ENCODE measurements at places on chromosomes 6 and 20.

DNA sequence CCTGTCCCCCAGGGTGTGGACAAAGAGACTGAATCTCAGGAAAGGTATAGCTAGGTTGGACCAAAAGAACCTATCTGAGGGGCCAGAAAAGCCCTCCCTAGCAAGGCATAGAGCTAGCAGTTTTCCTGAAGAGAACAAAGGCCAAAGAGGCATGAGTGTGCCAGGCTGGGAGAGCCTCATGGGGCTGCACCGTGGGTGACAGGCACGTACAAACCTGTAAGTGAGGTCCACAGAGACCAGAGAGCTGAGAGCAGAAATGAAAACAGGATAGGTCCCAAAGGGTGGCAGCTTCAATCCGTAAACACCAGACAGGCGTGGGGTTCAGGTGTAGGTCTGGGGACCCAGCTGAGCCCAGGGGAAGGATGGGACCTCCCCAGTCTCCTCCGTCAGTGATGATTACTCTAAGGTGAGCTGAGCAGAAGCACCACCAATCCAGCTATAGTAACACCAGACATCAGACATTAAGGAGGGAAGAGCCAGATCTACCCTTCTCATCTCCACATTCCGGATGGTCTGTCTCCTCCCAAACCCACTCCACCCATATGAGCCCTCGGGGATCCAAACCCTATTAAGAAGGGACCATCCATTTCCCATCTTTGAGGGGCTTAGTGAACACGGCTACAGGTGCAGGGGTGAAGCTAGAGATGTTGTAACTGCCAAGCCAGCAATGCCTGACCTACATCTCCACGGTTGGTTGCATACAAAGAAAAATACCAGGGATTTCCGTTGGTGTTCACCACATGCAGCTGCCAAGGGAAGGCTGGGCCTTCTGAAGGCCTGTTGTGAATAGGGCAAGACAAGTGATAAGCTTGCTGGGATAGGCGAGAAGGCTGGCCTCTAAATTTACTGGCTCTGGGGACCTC lies 38.3 kb downstream of the BCL2L1 start:
- DNase-seq = no peak

- no peak for DNase-seq
Measured at GRCh38 chr20:13318871-13319521, 97.9 kb downstream of the ISM1 start.

- DNase-seq = no peak
Measured at GRCh38 chr6:97059473-97059872, 134.9 kb downstream of the KLHL32 start.

DNA sequence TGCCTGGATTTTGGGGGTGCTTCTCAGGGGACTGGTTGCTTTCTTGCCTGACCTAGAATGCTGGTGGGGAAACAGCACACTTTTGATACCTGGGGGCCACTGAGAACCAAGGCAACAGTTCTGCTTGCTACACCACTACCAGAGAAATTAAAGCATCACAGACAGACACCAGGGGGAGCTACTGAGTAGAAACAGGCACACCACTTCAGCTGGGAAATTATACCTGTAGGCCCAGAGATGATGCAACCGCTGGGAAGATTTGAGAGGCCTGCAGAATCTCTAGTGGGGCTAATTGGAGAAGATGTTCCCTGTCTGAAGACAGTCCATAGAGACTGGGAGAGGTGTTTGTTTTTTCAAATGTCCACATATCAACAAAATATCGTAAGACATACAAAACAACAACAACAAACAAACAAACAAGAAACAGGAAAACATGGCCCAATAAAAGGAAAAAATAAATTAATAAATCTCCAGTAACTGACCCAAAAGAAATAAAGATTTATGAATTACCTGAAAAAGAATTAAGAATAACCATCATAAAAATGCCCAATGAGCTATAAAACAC lies 129.4 kb upstream of the RIN2 start:
- no peak for DNase-seq

GRCh38 chr6:124795643-124796463 lies 166.4 kb upstream of the RNF217 start:
- no peak for DNase-seq

DNA sequence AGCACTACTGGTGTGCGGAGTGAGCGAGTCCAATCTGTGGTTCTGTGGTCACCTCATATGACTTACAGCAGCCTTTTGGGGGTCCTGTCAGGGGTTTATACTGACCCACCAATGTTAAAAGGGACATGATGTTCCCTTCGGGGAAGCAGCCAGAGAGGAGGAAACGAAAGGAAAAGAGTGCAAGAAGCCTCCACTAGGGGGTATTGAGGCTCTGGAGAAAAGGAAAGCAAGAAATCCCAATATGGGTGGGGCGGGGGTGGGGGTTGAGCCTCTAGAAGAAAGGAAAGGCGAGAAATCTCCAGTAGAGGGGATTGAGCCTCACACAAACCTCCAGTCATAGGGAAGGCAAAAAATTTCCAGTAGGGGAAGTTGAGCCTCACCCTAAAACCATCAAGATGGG lies 249.3 kb upstream of the ECI2 start:
- DNase-seq = no peak

GRCh38 chr6:35727231-35727934 lies 9.4 kb upstream of the ARMC12 start:
- no peak for DNase-seq

- DNase-seq = no peak
Measured at GRCh38 chr20:46683939-46684750, 5.1 kb downstream of the TP53RK start.

GRCh38 chr6:25176466-25176865 lies 102.7 kb upstream of the CARMIL1 start:
- no peak for DNase-seq

DNA sequence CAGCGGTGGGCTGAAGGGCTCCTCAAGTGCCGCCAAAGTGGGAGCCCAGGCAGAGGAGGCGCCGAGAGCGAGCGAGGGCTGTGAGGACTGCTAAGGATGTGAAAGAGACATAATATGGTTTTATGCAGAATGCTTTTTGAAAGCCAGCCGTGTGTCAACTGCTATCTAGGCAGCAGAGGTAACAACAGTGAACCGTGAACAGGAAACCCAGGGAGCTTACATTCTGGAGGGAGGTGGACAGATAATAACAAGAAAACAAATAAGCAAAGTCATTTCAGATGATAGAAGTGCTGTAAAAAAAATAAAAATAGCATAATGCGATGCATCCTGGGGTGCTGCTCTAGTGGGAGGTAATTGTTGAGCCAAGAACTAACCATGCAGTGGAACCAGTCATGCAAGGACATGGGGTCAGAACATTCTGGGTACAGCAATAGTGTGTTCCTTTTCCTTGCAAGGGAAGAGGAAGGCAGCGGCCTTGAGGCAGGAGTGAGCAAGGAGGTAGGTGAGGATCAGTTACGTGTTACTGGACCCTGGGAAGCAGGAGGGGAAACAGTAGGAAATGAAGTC lies 134.4 kb upstream of the TMEM170B start:
- no peak for DNase-seq

GRCh38 chr20:39829256-39829655 lies 859.8 kb downstream of the MAFB start:
- no peak for DNase-seq

DNA sequence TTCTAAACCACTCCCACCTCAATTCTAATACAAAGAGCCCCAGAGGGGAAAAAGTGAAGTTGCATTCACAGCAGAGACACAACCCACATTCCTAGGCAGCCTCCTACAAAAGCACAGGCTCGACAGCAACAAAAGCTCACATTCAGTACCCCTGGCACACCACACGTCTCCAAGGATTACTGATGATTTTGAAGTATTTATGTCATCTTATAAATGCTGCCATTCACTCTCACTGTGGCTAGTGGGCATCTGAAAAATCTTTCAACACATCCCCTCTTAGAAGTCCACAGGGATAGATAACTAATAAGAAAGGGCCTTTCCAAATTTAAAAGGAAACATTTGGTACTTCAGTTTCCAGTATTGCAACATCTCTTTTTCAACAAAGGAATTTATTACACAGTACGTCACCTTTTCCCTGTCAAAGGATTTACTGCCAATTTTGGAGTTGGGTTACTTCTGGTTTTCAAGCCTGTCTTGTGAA lies 146.7 kb downstream of the TASP1 start:
- DNase-seq = no peak

DNA sequence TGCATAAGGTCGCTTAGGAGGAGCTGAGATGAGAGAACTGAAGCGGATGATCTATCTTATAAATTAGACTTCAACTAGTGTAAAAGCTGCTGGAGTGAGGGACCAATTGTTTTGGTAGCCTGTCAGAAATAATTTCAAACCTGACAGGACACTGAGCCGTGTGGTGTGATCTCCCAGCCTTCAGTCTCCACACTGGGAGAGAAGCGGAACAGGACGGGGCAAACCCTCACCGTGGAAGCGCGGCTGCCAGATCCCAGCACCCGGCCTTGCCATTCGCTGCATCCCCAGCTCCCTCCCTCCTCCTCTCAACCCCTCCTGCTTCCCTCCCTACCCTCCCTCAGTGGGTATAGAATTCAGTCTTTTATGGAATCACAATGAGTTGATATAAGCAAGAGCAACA lies 900.1 kb upstream of the SLC35B3 start:
- no peak for DNase-seq

DNA sequence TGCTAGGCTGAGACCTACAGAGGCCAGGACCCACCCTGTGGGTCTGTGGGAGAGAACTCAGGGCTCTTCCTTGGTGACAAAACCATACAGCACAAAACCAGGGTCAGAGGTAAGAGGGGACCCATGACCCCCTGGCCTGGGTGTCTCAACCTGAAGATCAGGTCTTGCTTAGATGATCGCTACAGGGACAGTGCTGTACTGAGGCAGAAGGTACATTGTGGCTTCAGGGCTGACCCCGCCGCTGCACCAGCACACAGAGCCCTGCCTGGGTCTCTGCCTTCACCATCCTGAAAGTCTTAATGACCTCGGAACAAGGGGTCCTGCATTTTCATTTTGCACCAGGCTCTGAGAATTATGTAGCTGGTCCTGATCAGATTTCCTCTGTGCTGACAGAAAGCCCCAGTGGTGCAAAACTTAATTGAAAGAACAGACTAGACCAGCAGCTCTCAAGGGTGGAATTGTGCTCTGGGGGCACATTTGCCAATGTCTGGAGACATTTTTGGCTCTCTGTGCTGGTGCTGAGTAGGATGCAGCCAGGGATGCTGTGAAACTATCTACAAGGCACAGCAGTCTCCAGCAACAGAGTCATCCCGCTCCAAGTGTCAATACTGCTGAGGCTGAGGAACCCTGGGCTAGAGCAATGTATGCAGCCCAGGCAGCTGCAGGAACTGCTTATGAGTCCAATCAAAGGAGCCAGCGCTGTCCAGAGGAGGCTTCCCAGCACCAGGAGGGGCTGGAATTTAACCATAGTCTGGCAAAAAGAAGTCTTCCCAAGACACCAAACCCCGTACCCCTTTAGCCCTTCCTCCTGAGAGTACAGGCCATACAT lies 254.9 kb downstream of the ERMARD start:
- no peak for DNase-seq

DNA sequence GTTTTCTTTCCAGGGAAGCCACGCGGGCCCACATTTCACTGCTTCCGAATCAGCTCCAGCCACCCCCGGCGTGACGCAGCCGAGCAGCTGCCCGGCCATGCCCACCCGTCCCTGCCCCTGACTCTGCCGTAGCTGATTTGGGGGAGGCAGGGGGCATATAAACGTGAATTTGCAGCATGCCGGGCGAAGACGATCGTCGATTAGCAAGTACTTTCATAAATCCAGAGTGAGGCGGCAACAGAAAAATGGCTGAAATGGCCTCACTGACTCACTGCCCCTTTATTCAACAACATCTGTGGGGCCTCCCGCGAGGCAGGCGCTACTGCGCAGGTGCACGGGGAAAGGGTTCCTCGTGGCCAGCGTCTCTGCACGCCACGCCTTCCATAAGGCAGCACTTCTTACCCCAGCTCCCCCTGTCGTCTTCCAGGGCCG lies 118.0 kb downstream of the DLL1 start:
- no peak for DNase-seq

DNA sequence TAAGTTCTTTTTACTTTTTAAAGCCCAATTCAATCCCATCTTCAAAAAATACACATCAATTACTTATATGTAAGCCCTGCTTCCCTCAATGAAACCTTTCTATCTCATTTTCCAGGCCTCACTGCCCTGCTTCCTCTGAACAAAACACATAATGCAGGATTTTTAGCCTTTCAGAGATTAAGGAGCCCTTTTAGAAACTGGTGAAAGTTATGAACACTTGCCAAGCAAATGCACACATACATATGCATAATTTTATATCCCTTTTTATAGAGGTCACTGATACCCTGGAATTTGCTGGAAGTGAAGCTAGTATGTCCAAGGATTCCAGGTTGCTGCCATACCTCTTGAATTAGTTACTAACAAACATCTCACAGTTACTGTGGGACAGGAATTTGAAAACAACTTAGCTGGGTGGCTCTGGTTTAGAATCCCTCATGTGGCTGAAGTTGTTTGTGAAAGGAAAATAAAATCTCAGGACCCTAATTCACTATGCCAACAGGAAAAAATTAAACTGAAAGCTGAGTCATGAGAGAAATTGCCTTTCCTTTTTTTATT lies 75.8 kb downstream of the UBE3D start:
- no peak for DNase-seq

- no peak for DNase-seq
Measured at GRCh38 chr6:151141685-151142084, 98.1 kb upstream of the AKAP12 start.

DNA sequence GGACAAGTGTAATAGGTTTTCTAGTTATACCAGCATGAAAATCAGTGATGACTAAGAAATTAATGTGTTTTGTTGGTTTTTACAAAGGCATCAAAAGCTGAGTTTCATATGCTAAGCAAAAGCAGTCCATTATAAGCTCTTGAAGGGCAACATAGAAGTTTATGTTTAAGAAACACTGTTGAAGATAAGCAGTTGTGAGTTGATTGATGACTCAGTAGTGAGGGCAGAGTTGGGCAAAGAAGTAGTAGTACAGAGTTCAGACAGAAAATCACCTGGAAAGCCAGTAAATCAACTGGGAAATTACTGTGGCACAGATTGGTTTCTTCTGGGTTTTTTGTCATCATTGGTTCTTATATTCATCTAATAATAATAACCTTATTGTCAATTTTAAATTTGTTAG lies 78.0 kb upstream of the SMIM8 start:
- DNase-seq = no peak

GRCh38 chr20:49575551-49576060 lies 7.7 kb upstream of the PTGIS start:
- DNase-seq = no peak

DNA sequence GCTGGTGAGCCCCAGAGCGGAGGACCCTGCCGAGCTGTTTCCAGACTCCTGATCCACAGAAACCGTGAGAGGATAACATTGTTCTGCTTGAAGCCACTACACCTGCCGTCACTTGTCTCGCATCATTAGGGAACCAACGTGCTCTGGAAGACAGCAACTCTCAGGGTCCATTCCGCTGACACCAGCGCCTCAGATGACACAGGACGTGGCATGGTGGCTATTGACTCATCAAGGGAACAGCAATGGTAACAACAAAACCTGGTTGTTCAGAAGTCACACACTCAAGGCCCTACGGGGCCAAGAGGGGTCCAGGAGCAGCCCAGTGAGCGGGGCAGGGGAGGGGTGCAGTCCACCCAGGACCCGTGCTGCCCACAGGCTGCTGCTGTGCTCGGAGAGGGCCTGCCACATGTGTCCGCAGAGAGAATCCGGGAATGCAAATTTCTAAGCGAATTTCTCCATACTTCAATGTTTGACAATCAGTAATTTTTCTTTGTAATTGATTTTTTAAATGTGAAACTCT lies 110.4 kb downstream of the TTLL2 start:
- no peak for DNase-seq

All from stimulated activated CD4-positive, alpha-beta T cell treated with anti-CD3 and anti-CD28 coated beads, Interleukin-1b, Interleukin-23, amount 100 ng/mL, for 1 hour (primary cell).